Thymus (tissue), 14 donors: ENCODE measurements at places on chromosomes 7 and 10.

- no peak for DNase-seq
These were observed 70.7 kb upstream of the PRSS58 start for GRCh38 chr7:142328551-142328950.

- no peak for DNase-seq
These were observed 101.9 kb upstream of the ARHGAP21 start for GRCh38 chr10:24825551-24825950.

DNA sequence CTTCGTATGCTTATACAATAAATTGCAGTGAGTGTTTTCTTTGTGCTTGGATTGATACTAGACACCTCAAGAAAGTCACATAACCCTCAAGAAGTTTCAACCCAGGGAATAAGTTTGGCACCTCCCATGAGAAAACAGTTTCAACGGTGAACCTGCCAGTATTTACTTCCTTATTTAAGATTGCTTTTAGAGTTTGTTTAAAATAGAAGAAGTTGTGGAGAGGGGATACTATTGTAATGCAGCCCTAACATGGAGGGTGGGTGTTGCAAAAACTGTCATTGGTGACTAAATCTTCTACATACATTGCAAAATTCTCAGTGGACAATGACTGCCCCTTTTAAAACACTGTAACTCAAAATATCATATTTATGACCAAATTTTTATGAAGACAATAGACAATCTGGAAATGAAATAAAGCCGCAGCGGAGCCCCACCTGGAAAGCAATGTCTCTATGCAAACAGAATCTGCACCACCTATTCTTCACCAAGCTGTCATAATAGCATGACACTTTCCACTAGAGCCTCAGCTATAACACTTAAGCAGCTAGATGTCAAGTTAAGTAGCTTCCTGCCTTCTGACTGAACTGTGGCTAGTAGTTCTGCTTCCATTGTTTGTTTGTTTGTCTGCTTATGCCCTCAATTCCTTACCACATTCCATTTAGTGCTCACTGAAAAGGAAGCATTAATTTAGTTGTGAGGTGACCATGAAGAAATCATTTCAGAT is 98.2 kb downstream of the MDFIC start:
- no peak for DNase-seq

DNA sequence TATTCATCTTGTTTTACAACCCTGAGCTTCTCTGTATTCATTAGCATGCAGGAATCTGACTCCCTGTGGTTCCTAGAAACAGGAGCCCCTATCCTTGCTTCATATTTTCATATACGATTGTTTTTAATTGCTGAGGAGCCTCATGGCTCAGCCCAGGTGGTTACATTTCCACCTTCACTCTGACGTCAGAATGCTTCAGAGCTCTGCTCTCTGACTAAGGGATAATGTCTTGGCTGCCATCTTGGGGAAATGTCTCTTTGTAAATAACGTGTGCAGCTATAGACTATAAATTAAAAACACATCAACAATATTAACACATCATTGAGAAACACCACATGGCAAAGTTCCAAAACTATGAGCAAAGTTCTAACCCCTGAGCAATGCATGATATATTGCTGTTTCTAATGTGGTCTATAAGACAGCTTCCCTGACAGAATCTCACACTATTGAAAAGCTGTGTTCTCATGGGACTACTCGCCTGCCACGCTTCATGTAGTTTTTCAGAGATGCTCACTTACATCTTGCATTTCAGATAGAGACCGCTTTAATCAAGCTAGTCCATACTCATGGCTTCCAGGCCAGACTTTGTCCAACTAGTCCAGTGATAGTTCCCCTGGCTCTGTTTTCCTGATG is 227.0 kb downstream of the SORCS3 start:
- DNase-seq: no peak

- no peak for DNase-seq
These were observed 772 bp downstream of the PRDX3 start for GRCh38 chr10:119177708-119178371.

- no peak for DNase-seq
These were observed 476.9 kb downstream of the KCNMA1 start for GRCh38 chr10:77160679-77161078.

- DNase-seq: no peak
These were observed 757.0 kb upstream of the C7orf33 start for GRCh38 chr7:147833557-147833956.

- no peak for DNase-seq
These were observed 65.6 kb downstream of the HBP1 start for GRCh38 chr7:107234436-107234835.

- DNase-seq: no peak
These were observed 126.7 kb upstream of the STK17A start for GRCh38 chr7:43456200-43456599.

GRCh38 chr7:129853661-129854268 is 99.0 kb downstream of the UBE2H start:
- no peak for DNase-seq

DNA sequence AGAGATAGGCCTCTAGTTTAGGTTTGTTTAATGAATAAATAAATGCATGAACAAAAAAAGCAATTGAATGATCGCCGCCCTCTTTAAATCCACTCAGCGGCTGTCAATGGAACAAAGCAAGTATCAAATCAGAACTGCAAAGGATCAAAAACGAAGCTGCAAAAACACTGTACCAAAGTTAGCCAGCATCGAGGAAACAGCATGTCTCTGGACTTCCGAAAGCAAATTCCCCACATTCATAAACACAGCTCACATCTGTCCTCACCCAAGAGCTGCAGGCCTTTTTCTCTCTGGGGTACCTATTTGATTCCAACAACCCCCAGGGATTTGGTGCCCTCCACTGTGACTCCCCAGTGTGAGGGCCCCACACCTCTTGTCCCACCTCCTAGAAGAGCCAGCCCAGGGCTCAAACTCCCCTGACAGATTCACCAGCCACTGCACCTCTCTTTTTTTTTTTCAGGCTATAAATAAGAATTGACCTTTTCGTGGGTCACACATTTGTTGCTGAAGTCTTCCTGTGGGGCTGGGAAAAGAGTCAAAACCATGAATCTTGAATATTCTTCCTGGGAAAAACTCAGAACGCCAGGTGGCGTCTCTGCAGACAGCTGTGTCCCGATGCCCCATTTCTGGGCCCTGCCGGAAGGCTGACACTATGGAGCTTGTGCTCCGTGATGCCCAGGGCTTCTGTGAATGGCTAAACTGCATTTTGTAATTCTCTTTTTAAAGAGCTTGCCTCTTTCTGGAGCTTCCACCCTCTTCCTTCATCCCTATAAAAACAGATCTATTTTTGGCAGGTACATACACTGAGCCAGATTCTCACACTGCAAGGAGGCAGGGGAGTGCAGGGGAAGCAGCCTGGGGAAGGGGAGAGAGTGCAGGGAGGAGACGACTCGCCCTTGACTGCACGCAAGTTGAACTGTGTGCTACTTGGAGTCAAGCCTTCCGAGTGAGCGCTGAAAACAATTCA is 51.7 kb downstream of the HSPA12A start:
- no peak for DNase-seq

- DNase-seq: no peak
These were observed 33.5 kb downstream of the SLC37A3 start for GRCh38 chr7:140364819-140365218.

DNA sequence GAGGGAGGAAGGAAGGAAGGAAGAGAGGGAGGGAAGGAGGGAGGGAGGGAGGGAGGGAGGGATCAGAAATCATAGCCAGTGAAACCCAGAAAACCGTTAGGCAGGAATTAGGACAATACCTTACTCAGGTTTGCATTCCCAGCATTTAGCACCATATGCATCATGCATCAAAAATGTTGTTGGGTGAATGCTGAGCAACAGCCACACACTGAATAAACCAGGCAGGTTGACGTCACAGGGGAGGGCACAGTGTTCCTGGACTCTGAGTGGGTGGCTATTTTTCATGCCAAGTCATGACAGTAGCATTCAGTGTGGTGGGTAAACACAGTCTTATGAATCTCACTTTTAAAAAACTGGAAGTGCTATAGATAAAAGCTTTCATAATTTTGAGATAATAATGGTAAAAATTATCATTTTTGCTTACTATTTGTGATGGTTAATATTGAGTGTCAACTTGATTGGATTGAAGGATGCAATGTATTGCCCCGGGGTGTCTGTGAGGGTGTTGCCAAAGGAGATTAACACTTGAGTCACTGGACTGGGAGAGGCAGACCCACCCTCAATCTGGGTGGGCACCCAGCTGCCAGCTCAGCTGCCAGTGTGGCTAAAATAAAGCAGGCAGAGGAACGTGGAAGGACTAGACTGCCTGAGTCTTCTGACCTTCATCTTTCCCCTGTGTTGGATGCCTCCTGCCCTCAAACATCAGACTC is 199.1 kb upstream of the PRKCQ start:
- DNase-seq: no peak

DNA sequence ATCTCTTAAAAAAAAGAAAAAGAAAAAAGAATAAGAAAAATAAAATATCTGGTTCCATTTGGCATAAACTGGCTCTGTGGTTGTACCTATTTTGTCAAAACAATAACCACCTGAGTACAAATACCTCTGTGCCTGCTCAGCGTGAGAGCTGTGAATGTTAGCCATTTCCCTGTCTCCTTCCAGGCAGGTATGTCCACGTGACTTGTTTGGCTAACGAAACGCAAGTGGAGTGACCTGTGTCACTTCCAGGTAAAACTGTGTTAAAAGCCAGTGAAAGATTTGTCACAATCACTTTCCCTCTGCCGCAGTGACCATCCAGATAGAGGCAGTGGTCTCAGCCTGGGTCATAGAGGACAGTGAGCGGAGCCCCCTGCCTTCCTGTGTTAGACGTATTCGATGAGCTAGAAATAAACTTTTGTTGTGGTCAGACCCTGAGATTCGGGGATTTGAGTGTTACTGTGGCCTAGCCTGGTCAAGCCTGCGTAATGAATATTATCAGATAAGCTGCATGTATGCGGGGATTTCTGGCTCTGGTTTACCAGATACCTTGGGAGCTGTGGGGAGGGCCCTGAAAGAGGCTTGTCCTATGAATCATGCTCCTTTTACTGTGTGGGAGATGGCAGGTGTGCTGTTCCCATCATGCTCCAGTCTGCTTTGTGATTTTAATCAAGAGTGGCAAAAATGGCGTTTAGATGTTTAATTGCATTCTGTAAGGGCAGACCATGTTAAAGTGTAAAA is 3.8 kb downstream of the PTER start:
- DNase-seq: no peak

- DNase-seq: no peak
These were observed 498.6 kb downstream of the SH2D4B start for GRCh38 chr10:81036257-81036656.

- DNase-seq: no peak
These were observed 114.4 kb upstream of the CDK1 start for GRCh38 chr10:60663850-60664249.

DNA sequence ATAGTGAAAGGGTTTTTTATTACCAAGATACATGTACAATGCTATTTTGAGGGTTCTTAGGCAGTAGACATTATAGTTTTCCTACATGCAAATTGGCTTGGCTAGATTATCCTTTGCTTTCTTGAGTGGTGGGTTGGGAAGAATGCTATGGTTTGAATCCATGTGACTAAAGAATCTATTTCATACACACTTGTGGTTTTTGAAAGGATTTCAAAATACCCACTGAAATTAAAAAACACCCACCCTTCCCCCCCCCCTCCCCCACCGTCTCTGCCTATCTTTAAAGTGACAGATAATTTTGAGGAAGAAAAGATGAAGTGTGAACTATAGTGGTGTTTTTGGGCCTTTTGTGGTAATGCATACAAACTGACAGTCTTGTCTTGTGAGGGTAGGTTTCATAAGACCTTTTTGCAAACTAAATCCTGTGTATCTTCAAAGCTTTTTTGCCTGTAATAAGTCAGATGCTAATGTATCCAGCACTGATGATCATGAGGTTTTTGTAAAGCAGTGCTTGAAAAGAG is 90.9 kb downstream of the TPST1 start:
- no peak for DNase-seq

DNA sequence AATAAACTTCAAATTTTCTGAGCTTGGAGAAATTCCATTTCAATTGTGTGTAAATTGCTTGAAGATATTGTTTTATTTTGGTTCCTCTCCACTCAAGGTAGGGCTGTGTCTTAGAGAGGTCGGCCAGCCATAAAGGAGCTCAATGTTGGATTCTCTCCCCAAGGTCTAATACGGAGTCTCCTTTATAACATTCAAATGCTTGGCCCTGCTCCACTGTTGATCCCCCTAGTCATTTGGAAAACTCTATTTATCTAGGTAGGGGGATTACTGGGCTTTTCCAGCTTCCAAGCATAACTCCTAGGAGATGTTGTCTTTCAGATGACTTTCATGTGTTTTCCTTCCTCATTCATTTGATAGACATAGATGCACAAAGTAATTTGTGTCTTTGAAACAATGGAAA is 170.9 kb downstream of the LRMDA start:
- DNase-seq: no peak
